ENCODE measurements at places on chromosomes 1 and 21.

DNA sequence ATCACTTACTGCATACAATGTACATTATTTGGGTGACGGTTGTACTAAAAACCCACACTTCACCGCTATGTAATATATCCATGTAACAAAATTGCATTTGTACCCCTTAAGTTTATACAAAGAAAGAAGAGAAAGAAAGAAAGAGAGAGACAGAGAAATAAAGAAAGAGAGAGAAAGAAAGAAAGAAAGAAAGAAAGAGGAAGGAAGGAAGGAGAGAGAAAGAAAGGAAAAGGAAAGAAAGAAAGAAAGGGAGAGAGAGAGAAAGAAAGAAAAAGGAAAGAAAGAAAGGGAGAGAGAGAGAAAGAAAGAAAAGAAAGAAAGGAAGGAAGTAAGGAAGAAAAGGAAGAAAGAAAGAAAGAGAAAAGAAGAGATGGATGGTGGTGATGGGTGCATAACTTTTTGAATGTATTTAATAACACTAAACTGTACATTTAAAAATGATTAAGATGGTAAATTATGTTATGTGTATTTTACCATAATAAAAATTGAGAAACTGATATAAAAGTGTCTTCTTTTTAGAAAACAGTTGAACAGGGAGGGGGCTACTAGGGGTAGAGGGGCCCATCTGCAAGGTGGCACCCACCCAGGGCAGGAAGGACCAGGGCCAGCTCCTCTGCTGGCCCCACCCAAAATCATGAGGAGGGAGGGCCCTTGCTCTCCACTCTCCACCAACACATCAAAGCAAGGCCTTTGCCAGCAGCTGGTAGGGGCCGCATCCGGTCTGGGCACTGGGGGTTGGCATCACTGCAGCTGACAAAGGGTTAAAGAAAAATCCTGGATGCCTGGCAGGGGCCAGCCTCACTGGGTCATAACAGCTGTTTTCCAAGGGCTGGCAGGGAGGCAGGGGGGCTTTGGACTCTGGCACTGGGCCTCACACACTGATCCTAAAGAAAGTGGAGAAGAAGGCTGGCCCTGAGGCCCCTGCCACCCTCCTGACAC lies 153.9 kb upstream of the EDN2 start:
- DNase-seq = no peak

GRCh38 chr1:30383221-30383711 lies 340.1 kb downstream of the MATN1 start:
- no peak for DNase-seq

GRCh38 chr1:39250460-39251240 lies 46.2 kb downstream of the MACF1 start:
- DNase-seq = no peak

DNA sequence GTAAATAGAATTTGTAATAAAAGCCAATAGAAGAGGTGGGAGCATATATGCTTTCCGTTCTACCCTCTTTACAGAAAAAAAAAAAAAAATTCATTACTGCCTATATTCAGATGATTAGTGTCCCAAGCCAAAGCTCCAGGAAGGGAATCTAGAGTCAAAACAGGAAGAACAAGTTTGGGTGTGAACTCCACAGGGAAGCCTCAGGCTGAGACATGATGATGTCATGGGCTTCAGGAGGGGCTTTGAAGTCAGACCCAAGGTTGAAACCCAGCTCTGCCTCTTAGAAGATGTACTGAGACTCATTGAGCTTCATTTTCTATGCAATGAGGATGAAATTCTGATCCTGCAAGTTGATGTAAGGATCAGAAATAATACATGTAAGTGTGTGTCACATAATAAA lies 250.0 kb upstream of the ADGRL2 start:
- DNase-seq = no peak

DNA sequence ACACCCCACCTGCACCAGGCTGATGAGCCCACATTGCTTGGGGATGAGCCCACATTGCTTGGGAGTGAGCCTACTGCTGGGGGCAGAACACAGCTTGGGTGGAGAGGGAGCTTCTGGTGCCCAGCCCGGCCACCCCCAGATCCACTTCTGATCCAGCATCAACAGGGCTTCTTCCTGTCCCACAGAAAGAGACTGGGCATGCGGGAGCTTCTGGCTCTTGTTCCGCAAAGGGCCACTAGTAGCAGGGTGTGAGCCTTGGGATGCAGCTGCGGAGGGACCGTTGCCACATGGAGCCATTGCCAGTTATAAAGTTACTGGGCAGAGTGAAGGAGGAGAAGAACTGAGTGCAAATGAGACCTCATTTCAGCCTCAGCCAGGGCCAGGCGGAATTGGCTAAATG lies 36.3 kb downstream of the PKP1 start:
- DNase-seq = no peak

All from activated CD4-positive, alpha-beta T cell treated with anti-CD3 and anti-CD28 coated beads, Interleukin-2, amount 10 ng/mL, durations not matched to agents 7 days and 5 days (primary cell).